ENCODE measurements at places on chromosomes 3 and 15.

- DNase-seq = no peak
Observed at GRCh38 chr3:195555110-195555509, 12.0 kb upstream of the PPP1R2 start.

DNA sequence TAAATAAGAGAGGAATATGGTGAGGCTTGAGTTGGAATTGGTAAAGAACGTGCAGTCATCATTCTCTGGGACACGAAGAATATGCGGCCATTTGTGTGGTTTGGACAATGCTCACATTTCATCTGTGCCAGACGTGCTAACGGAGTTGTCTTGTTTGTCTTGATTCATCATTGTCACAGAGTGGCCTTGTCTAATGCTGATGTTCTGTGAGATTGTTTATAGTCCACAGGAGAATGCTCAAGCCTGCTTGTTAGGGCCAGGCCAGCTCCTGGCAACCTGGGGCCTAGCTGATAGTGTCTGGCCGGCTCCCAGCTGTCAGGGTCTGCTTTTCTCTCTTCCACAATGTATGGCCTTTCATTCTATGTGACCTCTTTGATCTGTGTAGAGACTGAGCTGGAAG is 384.7 kb downstream of the EDEM1 start:
- no peak for DNase-seq

- DNase-seq = no peak
Observed at GRCh38 chr15:72489943-72490554, 15.9 kb downstream of the ARIH1 start.

GRCh38 chr3:46960081-46960701 is 16.4 kb downstream of the CCDC12 start:
- no peak for DNase-seq

GRCh38 chr3:187197335-187197649 is at the start of gene RTP1:
TSS of gene RTP1 (plus strand) at chr3:187197486. CDS start at chr3:187197516, 30 bp downstream.
- DNase-seq = no peak

Data from stimulated activated CD8-positive, alpha-beta memory T cell treated with anti-CD3 and anti-CD28 coated beads, Interleukin-15, amount 100 ng/mL, for 24 hours (primary cell).